ENCODE measurements at places on chromosomes 12 and 14.

GRCh38 chr14:58275527-58276190 lies 22.7 kb upstream of the ARID4A start:
- DNase-seq = no peak

- DNase-seq = peak; percentile 10
Observed at GRCh38 chr14:36281309-36281708, 39.1 kb downstream of the MBIP start.

GRCh38 chr12:46219877-46220655 lies 48.8 kb downstream of the SLC38A1 start:
- peak; percentile 33 for DNase-seq

DNA sequence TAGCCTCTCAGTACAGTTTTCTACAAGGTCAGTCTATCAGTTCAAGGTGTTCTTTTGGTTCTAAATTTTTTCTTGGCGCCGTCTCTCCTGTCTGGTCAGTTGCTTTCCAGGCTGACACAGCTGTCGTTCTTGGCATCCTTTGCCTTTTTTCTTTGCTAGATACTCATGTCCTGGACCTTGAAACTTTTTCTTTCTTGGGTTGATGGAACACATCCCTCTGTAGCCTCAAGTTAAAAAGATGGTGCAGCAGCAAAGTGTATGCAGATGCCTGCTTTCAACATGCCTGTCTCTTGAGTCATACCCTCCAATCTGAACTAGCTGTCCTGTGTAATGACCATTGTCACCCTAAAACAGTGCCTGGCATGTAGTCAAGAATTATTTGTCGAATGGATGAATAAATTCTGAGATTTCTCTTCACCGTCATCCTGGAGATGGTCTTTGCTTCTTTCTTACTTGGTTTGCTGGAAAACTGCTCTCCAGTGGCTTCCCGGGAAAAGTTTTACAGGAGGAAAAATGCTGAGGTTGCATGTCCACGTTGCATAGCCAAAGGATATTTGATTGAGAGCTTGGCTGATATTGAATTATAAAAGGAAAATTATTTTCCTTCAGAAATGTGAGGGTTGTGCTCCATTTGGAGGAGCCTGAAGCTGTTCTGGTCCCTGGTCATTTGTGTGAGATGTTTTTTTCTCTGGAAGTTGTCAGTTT lies 4.6 kb downstream of the NYNRIN start:
- DNase-seq = no peak

GRCh38 chr14:55912344-55912743 lies 205.9 kb upstream of the PELI2 start:
- DNase-seq = no peak
